Fibroblast of skin of left quadriceps (primary cell): ENCODE measurements at places on chromosomes 6 and 20.

GRCh38 chr20:48621376-48622078 is 206.3 kb downstream of the PREX1 start:
- no peak for DNase-seq

DNA sequence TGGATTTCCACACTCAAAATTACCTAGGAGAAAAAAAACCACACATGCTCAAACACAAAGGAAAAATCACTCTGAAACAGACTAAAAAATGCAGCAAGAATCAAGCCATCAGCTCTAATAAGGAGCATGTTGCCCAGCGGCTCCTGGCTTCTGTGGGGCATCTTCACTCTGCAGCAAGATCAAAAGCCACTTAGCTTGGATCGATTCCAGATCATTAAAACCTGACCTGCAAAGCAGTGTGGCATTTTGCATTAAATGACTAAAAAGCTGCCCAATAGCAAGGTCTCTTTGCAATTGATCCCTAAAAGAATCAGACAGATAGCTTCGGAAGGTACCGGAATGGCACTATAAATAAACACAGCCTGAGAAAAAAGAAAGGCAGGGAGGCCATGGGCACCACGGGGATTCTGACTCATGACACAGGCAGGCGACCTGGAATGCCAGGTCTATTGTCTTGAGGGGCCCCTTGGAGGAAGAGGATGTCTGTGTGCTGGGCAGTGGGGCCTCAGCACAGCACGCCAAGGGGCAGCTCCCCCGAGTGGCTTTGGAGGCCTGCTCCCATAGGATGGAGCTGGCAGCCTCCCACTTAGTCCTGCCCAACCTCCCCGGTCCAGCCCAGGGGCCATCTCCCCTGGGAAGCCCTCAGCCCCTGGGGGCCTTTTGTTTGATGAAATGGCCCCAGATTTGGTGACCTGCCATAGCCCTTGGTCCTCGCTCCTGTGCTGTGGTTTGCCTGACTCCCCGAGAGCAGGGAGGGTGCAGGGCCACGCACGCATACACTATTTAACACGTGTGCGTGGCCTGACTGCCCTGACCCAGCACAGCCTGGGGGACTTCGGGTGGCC is 7.6 kb downstream of the LEMD2 start:
- no peak for DNase-seq

DNA sequence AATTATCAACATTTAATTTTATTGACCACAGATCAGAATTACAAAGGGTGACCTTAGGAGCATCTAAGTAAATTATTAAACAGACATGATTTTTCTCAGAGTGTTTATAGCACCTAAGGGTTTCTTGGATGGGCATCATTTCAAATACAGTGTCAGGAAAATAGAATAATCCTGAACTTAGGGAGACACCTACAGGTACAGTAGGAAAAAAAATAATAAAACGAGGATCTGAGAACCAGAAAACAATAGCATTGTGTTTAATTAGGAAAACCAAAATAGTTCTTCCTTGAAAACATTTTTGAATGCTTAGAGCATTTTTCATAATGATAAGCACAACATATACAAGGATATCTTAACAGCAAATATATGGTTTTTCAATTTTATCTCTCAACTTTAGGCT is 39.2 kb downstream of the MMUT start:
- no peak for DNase-seq

GRCh38 chr6:38264605-38265004 is 375.1 kb downstream of the BTBD9 start:
- no peak for DNase-seq

- no peak for DNase-seq
Observed at GRCh38 chr6:32973144-32974015, 5.0 kb downstream of the BRD2 start.

DNA sequence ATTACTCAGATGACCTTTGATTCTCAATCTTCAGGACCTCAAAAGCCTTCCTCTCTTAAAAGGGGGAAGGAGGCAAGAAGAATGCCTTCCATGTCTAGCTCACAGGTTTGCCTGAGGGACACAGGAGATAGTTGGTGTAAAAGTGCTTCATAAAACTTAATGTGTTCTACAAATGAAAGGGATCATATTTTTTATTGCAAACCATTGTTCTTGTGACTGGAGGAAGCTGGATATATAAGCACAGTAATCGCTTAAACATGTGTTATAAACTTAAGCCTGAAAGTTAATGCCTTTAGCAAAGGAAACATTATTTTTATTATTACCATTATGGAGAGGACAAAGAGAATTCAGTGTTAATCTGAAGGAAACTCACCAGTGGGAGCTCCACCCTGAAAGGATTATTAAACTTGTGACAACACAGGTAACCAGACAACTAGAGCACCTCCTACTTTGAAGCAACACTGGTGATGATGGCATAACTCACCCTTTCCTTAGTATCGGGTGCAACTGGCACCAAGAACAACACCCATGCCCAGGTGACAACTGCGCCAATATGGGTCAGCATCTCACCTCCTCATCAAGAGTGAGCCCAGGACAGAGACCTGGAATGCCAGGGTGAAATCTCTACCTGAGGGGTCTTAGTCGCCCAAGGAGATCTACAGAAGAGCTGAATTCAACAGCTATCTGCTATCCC is 288.7 kb upstream of the PRDM1 start:
- DNase-seq = no peak

- no peak for DNase-seq
Observed at GRCh38 chr6:136920216-136920615, 1.9 kb upstream of the SLC35D3 start.

DNA sequence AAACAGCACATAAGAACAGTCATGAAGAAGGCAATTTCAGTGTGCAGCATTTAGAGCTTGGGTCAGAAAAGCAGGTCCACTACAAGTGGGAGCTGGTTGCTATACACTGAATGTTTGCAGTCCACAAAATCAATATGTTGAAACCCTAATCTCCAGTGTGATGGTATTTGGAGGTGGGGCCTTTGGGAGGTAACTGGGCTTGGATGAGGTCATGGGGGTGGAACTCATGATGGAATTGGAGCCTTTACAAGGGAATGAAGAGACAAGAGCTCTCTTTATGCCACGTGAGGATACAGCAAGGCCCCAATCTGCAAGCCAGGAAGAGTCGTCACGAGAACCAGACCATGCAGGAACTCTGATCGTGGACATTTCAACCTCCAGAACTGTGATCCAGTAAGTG is 216.7 kb upstream of the SLC35B3 start:
- no peak for DNase-seq

DNA sequence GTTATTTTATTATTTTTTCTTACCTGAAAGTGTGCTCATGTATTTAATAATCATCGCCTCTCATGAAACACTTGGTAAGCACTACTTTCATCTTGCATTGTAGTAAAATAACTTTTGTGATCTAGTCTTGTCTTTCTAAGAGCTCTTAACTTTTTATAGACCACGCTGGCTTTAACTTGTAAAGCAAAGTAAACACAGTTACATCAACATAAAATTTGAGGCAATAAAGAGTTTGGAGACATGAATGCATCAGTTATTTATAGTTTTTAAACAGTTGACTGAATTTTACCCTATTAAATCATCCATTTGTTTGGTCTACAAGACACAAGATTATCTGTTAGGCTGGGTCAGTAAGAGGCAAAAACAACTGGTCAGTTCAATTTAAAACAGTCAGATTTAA is 218.5 kb upstream of the KCNQ5 start:
- no peak for DNase-seq

DNA sequence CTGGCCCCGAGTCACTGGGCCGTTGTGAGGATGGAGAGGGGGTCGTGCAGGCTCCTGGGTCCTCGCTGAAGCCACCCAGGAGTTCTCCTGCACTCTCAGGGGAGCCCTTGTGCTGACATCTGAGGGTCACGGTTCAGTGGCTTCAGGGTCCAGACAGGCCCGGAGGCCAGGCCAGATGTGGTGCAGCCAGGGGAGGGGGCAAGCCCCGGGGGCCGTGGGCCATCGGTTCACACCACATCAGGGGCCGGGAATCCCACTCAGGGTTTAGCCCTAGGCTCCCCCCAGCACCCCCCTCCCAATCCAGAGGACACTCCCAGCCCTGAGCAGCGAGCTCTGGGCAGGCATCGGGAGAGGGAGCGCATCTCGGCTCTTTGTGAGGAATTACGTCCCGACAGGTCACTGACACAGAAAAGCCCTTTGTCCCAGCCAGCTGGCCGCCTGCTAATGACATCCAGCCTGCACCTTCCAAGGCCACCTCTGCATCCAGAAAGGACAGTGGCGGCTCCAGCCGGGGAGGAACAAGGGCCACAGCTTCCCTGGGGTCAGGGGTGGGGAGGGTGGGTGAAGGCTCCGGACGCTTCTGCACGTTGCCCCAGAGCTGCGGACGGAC is 6.4 kb upstream of the CHRNA4 start:
- no peak for DNase-seq

- no peak for DNase-seq
Observed at GRCh38 chr6:4613381-4613780, 162.8 kb upstream of the CDYL start.

DNA sequence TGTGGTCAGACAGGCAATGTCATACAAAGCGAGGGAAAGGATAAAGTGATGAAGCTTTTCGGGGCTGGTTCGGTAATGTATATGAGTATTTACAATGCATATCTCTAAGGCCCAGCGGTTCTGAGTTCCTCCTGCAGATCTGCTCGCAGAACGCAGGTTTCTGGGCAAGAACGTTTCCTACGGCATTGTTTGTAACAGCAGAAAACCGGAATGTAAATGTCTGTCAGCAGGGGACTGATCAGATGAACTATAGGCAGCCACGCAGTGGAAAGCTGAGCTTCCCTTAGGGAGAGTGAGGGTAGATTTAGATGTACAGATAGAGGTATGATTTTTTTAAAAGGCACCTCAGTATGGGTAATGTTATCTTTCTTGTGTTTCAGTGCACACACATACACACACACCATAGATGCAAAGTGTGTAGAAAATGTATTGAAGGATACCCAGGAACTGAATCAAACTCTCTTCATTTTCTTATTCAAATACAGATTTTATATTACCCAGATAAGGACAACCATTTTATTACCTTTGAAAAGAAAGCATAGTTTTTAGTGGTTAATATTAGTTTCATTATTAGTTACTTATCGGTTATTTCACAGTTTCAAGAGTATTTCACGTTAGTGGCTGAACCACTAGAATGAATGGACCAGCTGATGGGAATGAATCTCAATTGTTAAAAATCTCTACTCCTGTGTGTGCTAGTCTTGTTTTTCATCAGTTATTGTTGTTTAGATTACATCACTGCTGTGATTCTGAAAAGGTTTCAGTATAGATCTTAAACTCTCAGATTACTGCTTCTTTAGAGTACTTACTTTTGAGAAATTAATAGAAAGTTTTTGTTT is 56.2 kb downstream of the SNX9 start:
- no peak for DNase-seq

- DNase-seq = no peak
Observed at GRCh38 chr6:128000363-128000762, 99.5 kb upstream of the THEMIS start.

DNA sequence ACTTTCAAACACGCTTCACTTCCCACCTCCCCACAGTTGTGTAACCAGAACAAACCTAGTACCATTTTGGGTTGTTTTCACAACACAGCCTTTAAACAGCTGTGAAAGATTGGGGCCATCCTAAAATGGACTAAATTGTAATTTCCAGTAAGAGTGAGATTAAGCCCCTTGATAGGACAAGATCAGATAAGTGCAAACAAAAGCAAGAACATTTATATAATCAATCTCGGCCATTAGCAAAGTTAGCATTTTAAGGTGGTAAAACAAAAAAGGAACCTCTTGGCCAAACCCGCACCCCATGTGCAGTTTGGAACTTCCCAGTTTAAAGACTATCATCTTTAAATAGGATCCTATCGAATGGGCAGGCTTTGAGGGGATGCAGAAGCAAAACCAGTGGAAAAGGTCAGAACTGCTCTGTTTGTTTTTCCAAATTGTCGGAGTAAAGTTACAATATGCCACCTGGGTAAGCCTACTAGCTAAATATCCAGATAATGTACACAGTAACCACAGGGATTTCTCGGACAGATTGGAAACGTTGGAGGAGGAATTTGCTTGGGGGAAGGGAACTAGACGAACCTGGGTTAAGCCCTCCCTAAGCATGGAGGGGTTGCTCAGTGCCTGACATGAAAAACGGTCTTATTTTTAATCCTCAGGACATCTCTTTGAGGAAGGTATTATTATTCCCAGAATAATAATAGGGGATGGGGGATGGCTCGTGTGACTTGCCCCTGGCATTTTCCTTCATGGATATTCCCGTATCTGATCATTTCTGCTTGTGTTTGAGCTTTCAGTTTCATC is 159.8 kb upstream of the SALL4 start:
- no peak for DNase-seq

DNA sequence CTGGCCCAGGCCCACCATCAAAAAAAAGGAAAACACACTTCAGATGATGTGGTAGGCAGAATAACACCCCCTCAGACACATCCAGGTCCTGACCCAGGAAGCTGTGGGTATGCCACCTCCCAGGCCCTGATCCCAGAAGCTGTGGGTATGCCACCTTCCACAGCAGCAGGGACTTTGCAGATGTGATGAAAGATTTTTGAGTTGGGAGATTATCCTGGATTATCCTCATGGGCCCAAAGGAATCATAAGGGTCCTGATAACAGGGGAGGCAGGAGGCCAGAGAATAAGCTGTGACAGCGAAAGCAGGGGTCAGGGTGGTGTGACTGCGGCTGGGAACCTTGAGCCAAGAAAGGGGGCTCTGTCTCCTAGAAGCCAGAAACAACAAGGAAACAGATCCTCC is 55.0 kb downstream of the BMP7 start:
- DNase-seq = no peak

GRCh38 chr6:38352636-38353035 is 287.1 kb downstream of the BTBD9 start:
- DNase-seq = no peak

- DNase-seq = no peak
Observed at GRCh38 chr6:17621003-17621402, 20.9 kb downstream of the FAM8A1 start.
